ENCODE measurements at places on chromosomes 3 and 15. TPM values are rescaled to one million over a fixed set of nuclear protein-coding genes. Genes with fewer than 3 reads are reported as not detected.

SLC38A3 gene
- not detected for total RNA-seq

HGD gene
- total RNA-seq, result not detected

- no peak for DNase-seq
These were observed 40.5 kb downstream of the RASGRP1 start for GRCh38 chr15:38524156-38524555.

DNA sequence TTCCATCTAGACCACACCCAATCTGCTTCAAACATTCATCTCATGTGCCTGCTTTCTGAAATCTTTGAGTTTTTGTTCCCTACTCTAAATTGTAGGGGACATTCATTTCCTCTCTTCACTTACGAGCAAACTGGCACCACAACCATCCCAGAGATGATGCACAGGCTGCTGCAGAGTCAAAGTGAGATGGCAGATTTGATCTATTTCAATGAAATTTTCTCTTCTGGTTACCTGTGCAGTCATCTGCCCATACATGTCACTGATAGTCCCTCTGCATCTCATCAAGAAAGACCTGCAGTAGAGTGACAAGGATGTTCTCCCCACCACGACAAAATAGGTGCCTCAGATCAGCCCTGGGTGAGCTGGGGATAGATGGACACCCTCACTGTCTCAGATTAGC, 118.2 kb upstream of the TNFAIP8L3 start:
- no peak for DNase-seq

- DNase-seq, result no peak
These were observed 39.4 kb upstream of the FRMD4B start for GRCh38 chr3:69425249-69425648.

GRCh38 chr3:54437271-54437670, 314.9 kb downstream of the CACNA2D3 start:
- DNase-seq, result no peak

GRCh38 chr3:25493246-25493645, 65.2 kb downstream of the RARB start:
- DNase-seq, result peak; percentile 70

GRCh38 chr3:38454884-38455638, 1.4 kb downstream of the ACVR2B start:
- DNase-seq, result no peak

GRCh38 chr3:184299488-184300377, 692 bp downstream of the PSMD2 start:
- no peak for DNase-seq

Measured in pulmonary artery endothelial cell (primary cell).